ENCODE measurements at places on chromosomes 7 and 10.

GRCh38 chr10:43953672-43954071 lies 305.0 kb upstream of the ZNF32 start:
- no peak for DNase-seq

DNA sequence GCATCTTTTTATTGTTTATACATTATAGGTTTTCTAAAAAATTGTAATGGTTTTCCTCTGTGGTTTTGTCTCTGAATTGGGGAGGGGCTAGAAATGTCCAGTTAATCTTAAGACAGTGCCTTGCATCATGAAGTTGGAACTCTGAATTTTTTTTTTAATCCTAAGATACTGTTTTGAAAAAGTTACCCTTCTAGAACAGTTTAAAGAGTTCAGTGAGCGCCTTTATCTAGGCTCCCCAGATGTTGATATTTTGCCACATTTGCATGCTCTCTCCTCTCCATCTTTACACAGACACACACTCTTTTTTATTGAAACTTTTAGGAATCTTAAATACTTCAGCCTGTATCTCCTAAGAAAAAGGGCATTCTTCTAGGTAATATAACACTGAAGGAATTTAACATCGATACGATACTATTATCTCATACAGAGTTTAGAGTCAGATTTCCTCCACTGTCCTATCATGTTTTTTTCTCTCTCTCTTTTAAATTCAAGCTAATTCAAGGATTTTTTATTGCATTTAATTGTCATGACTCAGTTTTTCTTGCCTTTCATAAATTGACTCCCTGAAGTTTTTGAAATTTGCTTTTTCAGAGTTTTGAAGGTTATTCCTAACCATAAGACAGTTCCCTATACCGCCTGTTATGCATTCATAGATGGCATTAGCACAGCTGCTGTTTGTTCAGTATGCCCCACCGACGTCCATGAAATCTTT lies 31.5 kb downstream of the PRKAR2B start:
- no peak for DNase-seq

DNA sequence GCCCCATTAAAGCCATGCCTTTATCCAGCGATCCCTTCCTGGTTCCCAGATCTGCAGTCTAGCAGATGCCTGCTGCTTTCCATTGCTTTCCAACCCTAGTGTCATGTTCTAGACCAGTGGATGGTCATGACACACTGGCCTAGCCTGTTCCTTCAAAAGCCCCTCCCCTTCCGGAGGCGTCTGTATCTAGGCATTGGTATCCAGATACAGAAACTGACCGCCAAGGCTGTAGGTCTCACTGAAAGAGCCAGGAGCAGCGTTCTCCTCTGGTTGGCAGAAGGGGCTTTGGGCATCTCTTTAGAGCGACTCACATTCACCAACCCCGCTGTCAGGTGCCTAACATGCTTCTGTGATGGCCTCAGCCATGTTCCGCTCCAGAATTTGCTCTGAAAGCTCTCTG lies 22.6 kb downstream of the JCAD start:
- no peak for DNase-seq

GRCh38 chr7:112855227-112855626 lies 65.0 kb upstream of the TMEM168 start:
- no peak for DNase-seq

DNA sequence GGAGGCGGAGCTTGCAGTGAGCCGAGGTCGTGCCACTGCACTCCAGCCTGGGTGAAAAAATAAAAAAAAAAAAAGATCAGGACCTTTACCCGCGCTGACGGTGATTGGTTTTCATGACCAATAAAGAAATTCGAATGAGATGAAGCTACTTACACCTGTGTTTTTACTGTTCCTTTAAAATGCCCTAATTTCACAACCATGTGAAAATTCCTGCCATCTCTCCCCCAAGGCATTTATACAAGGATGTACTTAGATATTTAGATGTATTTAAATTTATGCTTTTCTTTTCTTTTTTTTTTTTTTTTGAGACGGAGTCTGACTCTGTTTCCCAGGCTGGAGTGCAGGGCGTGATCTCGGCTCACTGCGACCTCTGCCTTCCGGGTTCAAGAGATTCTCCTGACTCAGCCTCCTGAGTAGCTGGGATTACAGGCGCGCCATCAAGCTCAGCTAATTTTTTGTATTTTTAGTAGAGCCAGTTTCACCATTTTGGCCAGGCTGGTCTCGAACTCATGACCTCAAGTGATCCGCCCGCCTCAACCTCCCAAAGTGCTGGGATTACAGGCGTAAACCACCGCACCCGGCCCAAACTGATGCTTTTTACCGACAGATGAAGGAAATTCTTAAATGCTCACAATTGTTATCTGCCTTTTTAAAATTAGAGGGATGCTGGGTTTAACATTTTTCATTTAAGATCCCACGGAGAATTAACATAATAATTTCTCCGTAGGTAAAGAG lies 3.1 kb upstream of the PHYH start:
- no peak for DNase-seq

- no peak for DNase-seq
Observed at GRCh38 chr7:143514995-143515735, 37.5 kb downstream of the TAS2R41 start.

DNA sequence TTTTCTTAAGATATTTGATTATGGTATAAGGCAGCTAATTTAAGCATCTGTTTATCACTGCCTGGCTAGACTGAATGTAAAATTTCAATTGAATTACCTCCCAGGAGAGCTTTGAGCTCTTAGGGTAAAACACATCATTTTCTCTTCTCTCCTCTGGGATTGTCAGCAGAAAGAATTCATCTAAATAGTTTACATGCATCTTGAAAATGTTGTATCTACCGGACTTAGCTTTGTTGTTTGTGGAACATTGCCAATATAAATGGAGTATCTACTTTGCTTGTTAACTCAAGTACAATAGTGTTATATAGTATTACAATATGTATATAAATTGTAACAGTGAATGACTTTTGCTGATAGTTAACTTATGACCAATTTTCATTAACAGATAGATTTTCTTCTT lies 73.3 kb downstream of the TAF3 start:
- DNase-seq, result no peak

DNA sequence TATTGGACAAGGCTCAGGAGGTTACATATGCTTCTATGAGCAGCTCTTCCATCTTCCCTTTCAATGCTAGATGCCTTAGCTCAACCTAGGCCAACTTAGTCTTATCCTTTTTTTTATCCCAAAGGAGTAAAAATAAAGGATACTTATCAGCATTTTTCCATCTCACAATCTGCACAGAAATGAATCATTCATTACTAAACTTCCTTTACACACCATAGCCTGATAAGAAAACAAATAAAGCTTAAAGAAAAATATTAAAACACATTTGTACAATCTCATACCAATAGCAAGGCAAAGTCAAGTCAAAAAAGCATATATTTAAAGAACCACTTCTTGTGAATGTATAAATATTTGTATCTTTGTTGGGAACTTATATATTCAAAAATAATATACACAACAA lies 407.4 kb downstream of the GRM8 start:
- DNase-seq, result no peak

DNA sequence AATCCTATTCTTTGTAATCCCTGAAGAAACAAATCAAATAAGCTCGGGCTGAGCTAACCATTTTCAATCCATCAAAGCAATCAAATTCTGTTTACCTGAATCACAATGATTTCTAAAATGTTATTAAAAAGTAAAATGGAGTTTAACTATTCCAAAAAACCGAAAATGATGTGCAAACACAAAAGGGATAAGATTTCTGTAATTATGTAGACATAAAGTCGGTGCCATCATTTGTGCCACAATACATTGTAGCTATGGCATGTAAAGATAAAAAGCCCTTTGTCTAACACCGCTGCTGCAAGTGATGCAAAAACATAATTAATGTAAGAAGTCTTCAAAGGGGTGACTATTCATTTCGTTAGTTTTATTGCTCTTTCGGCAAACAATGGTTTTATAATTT lies 125.1 kb upstream of the FAM204A start:
- DNase-seq, result no peak

DNA sequence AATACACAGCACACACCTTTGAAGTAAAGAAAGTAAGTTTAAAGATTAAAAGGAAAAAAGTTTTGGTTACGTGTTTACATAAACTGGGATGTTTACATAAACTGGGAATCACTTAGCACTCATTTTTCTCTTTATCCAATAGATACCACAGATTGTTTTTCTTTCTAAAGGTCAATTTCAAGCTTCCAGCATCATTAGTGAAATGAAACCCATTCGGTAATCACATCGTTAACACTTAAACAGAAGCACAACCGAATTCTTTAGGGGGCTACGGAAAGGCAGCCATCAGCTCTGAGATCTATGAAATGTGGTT lies 1.1 kb downstream of the ODAD2 start:
- no peak for DNase-seq

DNA sequence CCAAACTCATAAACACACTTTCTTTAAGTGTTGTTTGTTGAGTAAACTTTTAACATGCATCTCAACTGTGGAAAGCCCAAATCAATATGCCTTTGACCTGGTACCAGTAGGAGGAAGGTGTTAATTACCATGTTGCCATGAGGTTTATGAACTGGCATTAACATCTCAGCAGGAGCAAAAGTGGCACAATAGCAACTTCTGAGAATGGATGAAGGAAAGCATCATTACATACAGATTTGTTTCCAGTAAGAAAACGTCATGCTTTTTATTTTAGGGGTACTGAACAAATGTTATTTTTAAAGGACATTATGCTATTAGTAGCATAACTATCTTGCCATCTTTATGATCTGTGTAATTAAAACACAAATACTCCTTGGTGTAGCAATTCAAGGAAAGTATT lies 51.1 kb downstream of the ARMC3 start:
- DNase-seq, result no peak

GRCh38 chr10:116469437-116469836 lies 41.8 kb downstream of the PNLIPRP3 start:
- DNase-seq, result no peak

DNA sequence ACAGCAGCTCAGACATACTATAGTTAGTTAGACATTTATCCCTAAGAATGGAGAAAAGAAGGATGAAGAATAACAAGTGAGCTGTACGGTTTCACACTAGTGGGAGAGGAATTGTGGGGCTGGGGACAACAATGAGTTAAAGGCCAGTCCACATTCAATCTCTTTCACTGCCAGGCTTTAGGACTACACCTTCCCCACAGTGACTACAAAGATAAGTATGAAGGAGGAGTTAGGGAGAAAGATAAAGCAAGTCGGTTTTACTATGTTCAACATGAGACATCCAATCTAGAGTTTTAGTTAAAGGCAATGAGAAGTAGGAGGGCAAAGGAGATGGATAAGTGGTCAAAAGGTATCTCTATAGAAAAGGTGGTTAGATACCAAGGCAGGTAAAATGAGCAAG lies 16.3 kb downstream of the ARHGAP12 start:
- no peak for DNase-seq

DNA sequence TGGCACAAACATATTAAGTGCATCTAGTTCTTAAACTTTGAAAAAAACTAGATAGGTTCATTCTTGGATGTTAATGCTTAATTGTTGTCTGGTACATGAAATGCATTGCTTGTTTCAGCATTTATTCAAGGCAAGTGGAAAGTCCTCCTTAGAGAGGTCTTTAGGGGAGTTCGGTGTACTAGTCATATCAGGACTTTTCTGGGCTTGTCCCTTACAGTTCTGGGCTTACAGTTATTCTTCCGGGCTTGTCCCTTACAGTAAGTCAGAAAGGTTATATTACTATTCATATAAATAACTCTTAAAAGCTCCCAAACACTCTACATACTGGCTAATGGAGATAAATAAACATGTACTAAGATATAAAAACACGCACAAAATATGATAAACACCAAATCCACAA lies 61.6 kb upstream of the MRLN start:
- no peak for DNase-seq

- no peak for DNase-seq
Observed at GRCh38 chr10:22976534-22976933, 48.7 kb downstream of the ARMC3 start.

GRCh38 chr10:21959998-21960397 lies 43.5 kb downstream of the DNAJC1 start:
- DNase-seq, result no peak

DNA sequence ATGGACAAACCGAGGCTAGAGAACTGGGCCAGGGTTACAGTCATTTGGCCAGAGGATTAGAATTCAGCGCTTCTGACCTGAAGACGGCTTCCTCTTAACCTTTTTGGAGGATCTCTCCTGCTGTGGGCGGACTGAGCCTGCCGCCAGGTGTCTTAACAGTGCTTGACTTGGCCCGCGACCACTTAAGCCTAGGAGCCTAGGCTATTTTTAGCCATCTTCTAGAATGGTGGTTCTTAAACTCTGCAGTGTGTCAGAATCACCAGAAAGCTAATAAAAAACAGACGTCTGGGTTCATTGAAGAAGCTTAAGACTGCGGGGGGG lies 722 bp downstream of the MDH2 start:
- DNase-seq, result no peak

- DNase-seq, result no peak
Observed at GRCh38 chr10:131843089-131843595, 57.7 kb upstream of the PPP2R2D start.
